ENCODE measurements at places on chromosomes 7 and 10. TPM values are rescaled to one million over a fixed set of nuclear protein-coding genes. Genes with fewer than 3 reads are reported as not detected.

DNA sequence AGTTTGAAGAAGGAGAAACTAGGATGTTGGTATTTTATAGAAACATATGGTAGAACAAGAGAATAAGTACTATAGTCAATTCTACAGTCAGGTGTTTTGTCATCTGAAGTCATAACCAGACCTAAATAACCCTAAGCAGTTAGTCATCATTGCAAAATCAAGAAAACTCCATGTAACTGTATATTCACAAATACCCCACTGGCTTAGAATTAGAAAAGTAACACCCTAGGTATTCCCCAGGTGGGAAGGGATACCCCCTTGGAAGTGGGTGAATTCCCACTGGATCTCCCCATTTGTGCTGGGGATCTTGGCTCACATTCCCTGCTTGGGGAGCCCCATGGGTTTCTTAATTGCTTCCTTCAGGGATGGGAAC lies 45.9 kb upstream of the ITGB8 start:
- peaks cover 2% of the 10 kb centered on the region for H3K4me1 ChIP-seq
- H3K27me3 ChIP-seq = no peaks in the 10 kb centered on the region
- no peak overlapping the region for H3K4me3 ChIP-seq
- DNase-seq = no peak
- H3K36me3 ChIP-seq = no peaks in the 10 kb centered on the region

DNA sequence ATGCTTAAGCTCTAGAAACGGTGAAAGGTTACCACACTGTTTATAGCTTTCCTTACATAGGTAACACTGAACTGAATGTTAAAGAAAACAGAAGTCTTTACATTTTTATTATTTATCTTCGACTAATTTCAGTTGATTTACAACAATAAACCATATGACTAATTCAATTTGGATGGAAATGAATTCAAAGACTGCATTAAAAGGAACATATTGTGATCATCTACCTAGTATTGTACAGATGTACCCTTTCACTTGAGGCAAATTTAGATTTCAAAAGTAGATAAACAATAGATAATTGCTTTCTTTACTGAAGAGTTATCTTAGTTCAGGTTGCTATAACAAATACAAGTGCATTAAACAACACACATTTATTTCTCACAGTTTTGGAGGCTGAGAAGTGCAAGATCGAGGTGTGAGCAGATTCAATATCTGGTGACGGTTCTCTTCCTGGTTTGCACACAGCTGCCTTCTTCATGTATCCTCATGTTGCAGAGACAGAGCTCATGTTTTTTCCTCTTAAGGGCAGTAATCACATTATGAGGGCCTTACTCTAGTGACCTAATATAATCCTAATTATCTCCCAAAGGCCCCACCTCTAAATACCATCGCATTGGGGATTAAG lies 15.0 kb upstream of the ARMC3 start:
- no peak for DNase-seq
- no peak overlapping the region for H3K4me3 ChIP-seq
- peaks cover 4% of the 10 kb centered on the region for H3K36me3 ChIP-seq

DNA sequence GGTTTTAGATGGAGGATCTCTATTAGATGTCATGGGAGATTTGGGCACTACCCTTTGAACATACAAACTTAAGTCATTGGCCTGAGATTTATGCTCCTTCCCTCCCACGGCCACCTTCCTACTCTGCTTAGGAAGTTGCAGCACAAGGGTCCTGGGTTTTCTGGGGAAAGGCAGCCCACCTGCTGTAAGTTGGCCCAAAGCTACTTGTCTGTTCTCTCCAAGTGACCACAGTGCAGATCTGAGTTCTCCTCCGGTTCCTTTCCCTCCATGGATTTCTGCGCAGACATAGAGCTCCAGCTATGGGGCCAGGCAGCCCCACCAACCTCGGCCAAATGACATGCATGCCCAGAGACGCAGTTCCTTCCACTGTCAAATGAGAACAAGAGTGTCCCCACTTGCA lies 12.8 kb upstream of the C10orf53 start:
- H3K27ac ChIP-seq = no peak overlapping the region
- H3K36me3 ChIP-seq = no peaks in the 10 kb centered on the region
- H3K27me3 ChIP-seq = peaks cover 7% of the 10 kb centered on the region

- DNase-seq = no peak
- H3K27me3 ChIP-seq = peaks cover 2% of the 10 kb centered on the region
- H3K4me3 ChIP-seq = no peak overlapping the region
- H3K4me1 ChIP-seq = no peaks in the 10 kb centered on the region
These were observed 240.0 kb upstream of the NFE2L3 start for GRCh38 chr7:25911738-25912607.

GRCh38 chr7:105612806-105613205 lies 31.5 kb upstream of the EFCAB10 start:
- H3K36me3 ChIP-seq = peaks cover 7% of the 10 kb centered on the region
- H3K27me3 ChIP-seq = no peaks in the 10 kb centered on the region
- no peak for DNase-seq

- no peaks in the 10 kb centered on the region for H3K4me1 ChIP-seq
- H3K27me3 ChIP-seq = no peaks in the 10 kb centered on the region
- no peak for DNase-seq
These were observed 15.8 kb downstream of the ZNF25 start for GRCh38 chr10:37960591-37961137.

DNA sequence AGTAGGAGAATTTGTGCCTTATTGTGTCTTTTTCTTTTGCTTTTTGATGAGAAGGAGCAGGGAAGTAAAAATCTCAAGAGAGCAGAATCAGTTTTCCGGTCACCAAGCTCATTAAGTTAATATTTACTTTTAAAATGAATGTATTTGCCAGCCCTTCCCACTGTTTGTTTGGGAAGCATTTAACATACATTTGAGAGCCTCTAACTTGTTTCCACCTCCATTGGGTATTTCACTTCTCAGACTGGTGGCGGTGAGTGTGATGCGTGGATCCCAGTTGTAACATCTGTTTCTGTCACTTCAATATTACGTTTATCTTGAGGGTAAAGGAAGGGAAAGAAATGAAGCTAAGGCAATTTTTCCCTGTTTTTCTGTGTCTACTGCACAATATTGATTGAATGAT lies 22.8 kb downstream of the CDK14 start:
- H3K27ac ChIP-seq = no peak overlapping the region
- no peaks in the 10 kb centered on the region for H3K36me3 ChIP-seq
- no peak for DNase-seq

Gene KIF20B
- total RNA-seq = 58.1 TPM

Measured in activated CD8-positive, alpha-beta T cell treated with anti-CD3 and anti-CD28 coated beads for 36 hours (primary cell).